Umbilical cord (tissue), 2 donors: ENCODE measurements at places on chromosomes 11 and 22. TPM values are rescaled to one million over a fixed set of nuclear protein-coding genes. Genes with fewer than 3 reads are reported as not detected.
A peak's percentile ranks its signal among the peaks of the same experiment; 100 is the strongest.

DNA sequence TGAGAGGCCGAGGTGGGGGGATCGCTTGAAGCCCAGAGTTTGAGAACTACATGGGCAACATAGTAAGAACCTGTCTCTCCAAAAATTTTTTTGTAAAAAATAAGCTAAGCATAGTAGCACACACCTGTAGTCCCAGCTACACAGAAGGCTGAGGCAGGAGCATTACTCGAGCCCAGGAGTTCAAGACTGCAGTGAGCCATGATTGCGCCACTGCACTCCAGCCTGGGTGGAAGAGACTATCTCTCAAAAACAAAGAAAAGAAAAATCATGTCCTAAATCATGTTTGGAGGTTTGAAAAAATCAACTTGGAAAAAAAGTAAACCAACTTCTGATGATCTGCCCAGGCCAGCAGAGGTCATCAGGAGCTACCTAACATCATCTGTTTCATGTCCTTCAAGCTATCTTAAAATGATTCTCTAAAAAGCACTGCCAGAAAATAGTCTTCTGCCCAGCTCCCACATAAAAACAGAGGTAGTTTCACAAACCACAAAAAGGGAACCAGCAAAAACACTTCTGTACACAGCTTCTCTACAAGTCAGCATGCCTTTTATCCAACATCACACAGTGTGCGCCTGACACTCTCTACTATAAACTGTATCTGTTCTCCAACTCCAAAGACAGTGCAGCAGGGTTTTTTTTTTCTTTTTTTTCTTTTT, 165.0 kb downstream of the SOX6 start:
- peak; percentile 65 for DNase-seq

DNA sequence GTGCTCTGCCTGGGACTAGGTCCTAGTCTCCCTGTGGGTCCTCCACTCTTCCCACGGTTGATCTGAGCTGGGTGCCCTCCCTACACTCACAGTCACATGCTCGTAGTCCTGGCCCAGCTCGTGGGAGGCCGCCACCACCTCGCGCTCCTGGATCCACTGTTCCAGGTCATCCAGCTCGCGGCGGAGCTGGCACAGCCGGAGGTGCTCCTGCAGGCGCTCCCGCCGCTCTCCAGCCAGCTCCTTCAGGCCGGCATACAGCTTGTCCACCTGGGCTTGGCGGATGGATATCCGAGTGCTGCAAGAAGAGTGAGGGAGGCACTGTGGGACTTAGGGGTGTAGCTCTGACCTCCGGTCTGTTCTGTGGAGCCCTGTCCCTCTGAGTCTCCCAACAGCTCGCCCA, 14.8 kb upstream of the RBM4B start:
- no peak for DNase-seq

- DNase-seq: no peak
Measured at GRCh38 chr11:77446911-77447629, 26.8 kb downstream of the PAK1 start.

LAYN gene
- total RNA-seq: 8.7 TPM
